ENCODE measurements at places on chromosomes 5 and 9. TPM values are rescaled to one million over a fixed set of nuclear protein-coding genes. Genes with fewer than 3 reads are reported as not detected.

- no peak for DNase-seq
Observed at GRCh38 chr5:139038613-139039305, 159.4 kb downstream of the SIL1 start.

Gene RPL35
- total RNA-seq, result 659 TPM

Gene PGGT1B
- 48.2 TPM for total RNA-seq

DNA sequence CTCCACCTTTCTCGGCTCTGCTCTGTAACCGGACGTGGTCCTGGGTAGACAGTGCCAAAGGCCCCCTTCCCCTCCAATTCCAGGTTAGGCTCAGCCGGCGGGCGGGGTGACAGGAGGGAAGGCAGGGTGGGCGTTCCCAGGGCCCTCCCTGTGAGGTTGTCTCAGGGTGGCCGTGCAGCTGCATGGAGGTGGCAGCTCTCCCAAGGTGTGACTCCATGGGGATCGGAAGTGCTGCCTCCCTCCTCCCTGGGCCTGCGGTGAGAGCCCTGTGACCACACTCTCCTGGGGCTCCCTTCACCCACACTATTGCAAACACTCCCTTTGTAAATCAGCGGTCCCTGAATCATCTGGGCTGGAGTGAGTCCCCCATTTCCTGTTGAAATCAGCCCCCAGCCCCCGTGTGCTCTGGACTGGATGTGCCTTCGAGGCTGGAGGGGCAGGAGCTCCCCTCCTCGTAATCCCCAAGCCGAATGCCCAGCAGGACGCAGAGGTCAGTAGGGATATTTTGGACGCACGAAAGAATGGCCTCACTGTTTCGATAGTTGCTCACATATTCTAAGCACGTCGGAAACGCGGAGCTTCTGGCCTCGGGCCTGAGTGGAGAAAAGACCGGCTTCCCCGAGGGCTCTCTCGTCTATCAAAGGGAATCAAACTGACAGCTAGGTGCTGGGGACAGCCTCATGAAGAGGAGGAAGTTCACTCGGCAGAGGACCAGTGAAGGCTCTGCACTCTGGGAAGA, 107.6 kb upstream of the COL5A1 start:
- DNase-seq, result no peak

DNA sequence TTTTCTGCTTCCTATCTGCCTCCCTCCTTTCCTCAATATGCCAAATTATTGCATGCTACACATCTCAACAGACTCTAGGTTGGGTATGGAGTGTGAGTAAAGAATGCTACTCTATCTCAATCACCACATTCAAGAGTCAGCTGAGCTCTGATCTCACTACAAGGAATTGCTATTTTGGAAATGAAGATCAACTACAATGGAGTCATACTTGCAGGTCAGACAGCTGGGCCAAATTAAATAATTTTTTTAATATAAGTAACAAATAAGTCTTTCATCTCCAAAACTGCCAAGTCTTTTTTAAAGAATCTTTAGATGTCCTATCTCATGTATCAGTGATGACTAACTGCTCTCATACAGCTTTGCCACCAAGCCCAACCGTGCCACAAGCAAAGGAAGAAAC, 64.0 kb downstream of the DEPDC1B start:
- no peak for DNase-seq

- no peak for DNase-seq
Observed at GRCh38 chr5:34865091-34865490, 26.1 kb downstream of the TTC23L start.

GRCh38 chr9:115522912-115523311, 405.0 kb upstream of the TNC start:
- DNase-seq, result no peak

Gene NOTCH1
- total RNA-seq, result 71.6 TPM

GRCh38 chr9:115146581-115147021, 28.6 kb upstream of the TNC start:
- no peak for DNase-seq

Gene PCDHGA3
- total RNA-seq, result 1.7 TPM

- DNase-seq, result no peak
Observed at GRCh38 chr5:53411388-53411787, 69.0 kb upstream of the FST start.

GRCh38 chr5:136518814-136519213, 153.5 kb upstream of the TRPC7 start:
- DNase-seq, result no peak

- no peak for DNase-seq
Observed at GRCh38 chr9:33818847-33819500, 2.0 kb downstream of the UBE2R2 start.

- no peak for DNase-seq
Observed at GRCh38 chr5:376799-377325, 55.3 kb downstream of the AHRR start.

DNA sequence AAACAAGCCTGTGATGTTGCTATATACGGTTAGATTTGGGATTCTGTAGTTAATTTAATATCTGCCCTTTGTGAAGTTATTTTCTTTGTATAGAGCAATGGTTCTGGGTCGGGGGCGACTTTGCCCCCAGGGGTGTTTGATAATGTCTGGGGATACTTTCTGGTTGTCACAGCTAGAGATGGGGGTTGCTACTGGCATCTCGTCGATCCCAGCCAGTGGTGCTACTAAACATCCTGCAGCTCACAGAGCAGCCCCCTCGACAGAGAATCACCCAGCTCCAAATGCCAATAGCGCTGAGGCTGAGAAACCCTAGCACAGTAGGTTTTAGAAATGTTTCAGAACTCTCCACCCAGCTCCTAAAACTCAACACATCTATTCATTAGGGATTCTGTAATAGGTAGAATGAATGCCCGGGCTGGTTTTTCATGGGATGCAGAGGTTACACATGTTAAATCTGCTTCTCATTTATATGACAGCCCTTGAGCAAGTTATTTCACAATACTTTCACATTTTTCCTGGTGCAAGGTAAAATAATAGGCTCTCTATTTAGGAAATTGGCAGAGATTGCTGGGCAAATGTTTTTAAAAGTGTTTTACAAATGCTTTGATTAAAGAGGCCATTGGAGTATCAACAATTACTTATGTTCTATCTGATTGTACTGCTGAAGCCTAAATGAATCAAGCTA, 75.2 kb upstream of the CTSL start:
- no peak for DNase-seq

GRCh38 chr9:4792054-4792571, 631 bp upstream of the RCL1 start:
- DNase-seq, result no peak

GRCh38 chr9:5949103-5949699, 58.5 kb downstream of the MLANA start:
- no peak for DNase-seq

DNA sequence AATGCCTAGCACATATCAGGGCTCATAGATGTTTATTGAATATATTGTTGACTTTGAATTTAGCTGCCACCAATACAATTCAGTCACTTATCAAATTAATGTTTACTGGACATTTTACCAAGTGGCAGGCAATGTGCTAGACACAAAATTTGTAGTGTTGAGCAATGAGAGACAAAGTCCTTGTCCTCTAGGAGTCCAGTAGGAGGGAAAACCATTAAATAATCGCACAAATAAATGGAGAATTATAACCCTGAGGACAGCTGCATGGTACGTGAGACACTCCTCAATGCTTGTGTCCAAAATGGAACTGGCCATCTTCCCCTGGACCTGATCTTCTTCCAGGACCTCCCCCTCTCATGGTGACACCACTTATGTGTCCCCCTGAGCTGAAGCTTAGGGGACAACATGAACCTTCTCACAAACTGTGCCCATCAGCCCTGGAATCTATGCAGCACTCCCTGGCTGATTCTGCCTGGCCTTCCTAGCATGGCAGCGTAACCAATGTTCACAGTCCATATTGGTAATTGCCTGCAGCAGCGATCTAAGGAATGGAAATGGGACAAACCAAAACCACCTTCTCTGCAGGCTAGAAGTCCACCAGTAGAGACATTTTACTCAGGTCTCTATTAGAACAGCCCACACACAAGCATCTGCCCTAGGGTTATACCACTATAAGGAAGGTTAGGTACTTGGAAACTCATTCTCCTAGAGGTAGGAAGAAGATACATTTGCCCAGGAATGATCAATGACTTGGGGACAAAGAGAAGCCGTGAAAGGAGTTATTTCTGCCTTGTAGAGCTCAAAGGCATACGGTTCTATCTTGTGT, 75.5 kb downstream of the FGF1 start:
- DNase-seq, result no peak

GRCh38 chr5:32545102-32545800, 40.1 kb upstream of the SUB1 start:
- no peak for DNase-seq

DNA sequence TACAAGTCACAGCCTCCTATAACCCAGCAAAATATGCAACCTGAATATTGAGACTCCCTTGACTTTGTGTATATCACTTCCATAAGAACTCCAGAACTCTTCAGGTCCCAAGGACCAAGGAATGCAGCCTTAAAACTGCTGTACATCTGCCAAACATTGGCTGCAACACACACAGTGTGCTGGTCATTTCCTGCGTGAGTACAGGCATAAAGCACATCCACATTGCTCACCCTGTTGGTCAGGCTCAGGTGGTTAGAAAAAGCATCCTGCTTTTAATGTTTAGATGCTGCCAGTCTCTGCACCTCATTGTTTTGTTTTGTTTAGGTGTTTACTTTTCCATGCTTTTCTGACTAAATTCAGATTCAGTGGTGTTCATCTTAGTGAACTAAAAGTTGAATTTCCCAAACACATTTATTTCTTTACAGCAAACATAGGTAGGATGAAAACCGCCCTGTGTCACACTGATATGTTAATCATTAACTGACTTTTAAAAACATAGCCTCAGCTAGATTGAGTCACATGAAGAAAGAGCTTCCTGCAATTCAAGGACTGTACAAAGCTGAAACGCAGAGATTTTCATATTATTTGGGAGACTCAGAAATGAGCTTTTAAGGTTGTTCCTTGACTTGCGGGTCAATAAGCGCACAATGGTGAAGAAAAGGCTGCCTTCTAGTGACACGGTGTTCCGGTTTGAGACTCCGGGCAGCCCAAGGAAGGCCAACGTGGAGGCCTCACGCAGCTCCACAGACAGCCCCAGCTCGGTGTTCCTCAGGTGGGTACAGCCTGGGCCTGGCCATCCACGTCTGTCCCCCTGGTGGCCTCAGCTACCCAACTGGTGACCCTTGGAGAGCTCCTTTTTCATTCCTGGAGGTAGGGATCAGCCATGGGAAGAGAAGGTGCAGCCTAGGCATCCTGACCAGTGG, 52.2 kb upstream of the GRAMD2B start:
- DNase-seq, result no peak

Measured in upper lobe of left lung (tissue), 6 donors.